AG10803 (cell line): ENCODE measurements at places on chromosomes 3 and 15.

DNA sequence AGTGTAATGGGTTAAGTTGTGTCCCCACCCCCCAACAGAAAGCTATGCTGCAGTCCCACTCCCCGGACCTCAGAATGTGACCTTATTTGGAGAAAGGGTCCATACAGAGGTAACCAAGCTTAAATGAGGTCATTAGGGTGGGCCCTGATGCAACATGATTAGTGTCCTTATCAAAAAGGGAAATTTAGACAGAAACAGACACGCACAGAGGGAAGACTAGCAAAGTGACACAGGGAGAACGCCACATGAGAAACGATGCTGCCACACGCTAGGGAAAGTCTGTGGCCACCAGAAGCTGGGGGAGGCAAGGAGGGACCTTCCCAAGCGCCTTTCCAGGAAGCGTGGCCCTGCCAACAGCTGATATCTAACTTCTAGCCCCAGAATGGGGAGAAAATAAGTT is 65.4 kb downstream of the RPN1 start:
- DNase-seq = no peak

DNA sequence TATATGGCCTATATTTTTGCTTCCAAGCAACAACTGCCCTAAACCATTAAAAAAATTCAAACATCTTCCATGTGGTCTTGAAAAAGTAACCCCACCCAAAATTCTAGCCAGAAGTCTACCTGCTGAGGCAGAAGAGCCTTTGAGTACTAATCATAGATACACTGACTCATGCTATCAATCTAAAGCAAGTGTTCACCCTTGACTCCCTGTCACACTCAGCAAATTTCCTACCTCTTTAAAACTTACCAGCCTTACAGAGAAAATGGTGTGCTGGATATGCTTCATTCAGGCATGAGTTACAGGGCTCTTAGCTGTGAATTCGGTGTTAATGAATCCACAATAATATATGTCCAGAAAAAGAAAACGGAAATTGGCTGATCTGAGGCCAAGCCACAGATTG is 373.8 kb downstream of the MAGI1 start:
- no peak for DNase-seq

- DNase-seq = peak; percentile 76
Measured at GRCh38 chr15:71052356-71052755, 62.9 kb upstream of the THSD4 start.

- DNase-seq = no peak
Measured at GRCh38 chr3:68483041-68483440, 449.3 kb downstream of the TAFA4 start.
